ENCODE measurements at places on chromosomes 7 and 10.

DNA sequence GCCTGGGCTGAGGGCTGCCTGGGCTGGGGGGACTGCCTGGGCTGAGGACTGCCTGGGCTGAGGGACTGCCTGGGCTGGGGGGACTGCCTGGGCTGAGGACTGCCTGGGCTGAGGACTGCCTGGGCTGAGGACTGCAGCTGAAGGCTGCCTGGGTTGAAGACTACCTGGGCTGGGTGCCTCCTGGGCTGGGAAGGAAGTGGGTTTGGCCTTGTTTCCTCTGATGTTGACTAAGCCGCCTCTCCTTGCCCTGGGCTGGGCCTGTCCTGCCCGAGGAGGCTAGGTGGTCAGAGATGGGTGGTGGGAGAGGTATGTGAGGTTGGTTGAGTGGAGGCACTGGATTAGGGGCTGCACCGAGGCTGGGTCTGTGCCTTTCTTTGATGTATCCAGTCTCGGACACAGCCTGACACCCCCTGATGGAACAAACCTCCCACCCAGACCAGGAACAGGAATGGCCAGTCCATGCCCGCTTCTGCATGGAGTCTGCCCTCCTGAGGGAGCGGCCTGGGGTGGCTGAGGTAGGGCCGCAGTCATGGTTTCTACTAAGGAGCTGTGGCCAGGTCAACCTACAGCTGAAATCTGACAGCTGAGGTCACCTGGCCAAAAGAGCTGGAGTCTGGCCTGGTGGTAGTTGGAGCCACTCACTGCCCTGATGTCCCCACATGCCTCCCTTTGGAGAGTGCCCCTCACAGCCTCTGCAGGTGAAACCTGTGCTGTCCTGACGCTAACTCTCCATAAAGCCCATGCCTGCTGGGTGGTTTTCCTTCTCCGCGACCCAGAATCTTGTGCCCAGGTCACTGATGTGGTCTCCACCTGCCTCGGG is 22.3 kb downstream of the SCART1 start:
- DNase-seq, result no peak

- no peak for DNase-seq
Measured at GRCh38 chr10:88058750-88059149, 195.3 kb downstream of the PTEN start.

GRCh38 chr7:66919704-66920103 is 1.3 kb upstream of the TMEM248 start:
- DNase-seq, result no peak

DNA sequence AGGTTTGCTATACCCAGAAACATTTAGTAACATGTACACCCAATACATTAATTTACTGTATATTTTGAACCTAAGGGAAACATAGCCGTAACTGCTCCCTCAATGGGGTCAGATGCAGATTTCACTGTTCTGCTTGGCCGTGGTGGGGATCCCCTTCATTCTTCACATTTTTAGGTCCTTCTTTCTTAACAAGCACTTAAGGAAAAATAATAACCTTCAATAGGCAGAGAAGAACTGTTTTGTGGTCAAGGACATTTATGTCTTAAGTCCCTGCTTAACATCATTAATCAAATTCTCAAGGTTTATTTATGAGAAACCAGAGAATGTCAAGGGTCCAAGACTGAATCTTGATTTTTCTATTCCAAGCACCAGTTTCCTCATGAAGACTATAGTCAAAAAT is 592.1 kb upstream of the ANKRD30A start:
- DNase-seq, result no peak
